ENCODE measurements at places on chromosomes 7 and 10.

- no peak for DNase-seq
Observed at GRCh38 chr7:127943541-127944521, 87.4 kb downstream of the LRRC4 start.

- DNase-seq = no peak
Observed at GRCh38 chr10:58820386-58820785, 307.7 kb downstream of the BICC1 start.

- no peak for DNase-seq
Observed at GRCh38 chr7:41630741-41631140, 72.1 kb downstream of the INHBA start.

DNA sequence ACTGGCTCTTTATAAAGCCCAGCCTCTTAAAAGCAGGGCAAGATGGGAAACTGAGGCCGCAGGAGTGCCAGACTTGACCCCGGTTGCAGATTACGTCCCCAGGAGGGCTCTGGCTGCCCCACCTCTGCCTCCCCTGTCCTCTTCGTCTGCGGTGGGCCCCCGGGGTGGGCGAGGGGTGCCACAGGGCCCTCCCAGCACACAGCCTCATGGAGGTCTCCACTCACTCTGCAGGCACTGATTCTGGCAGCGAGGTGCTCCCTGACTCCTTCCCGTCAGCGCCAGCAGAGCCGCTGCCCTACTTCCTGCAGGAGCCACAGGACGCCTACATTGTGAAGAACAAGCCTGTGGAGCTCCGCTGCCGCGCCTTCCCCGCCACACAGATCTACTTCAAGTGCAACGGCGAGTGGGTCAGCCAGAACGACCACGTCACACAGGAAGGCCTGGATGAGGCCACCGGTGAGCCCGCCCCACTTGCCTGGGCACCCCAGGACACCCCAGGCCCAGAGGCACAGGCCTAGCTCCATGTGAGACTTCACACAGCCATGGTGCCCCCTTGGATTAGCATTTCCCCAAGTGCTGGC lies 39.4 kb upstream of the SLC29A3 start:
- no peak for DNase-seq

DNA sequence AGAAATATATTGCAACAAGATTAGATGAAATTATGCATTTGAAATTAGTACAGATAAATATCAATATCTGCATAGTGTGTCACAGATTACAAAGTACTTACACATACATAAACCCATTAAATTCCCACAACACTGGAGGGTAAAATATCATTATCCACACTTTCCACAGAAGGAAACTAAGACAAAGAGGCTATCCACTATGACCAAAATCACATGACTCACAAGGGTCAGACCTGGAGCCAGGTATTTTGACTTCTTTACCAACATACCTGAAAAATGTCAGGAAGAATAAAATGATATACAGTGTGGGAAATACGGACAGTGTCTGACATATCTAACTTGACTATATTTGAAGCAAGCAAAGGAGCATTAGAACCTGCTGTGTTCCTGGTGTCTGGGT lies 34.1 kb downstream of the HYCC1 start:
- DNase-seq = no peak

DNA sequence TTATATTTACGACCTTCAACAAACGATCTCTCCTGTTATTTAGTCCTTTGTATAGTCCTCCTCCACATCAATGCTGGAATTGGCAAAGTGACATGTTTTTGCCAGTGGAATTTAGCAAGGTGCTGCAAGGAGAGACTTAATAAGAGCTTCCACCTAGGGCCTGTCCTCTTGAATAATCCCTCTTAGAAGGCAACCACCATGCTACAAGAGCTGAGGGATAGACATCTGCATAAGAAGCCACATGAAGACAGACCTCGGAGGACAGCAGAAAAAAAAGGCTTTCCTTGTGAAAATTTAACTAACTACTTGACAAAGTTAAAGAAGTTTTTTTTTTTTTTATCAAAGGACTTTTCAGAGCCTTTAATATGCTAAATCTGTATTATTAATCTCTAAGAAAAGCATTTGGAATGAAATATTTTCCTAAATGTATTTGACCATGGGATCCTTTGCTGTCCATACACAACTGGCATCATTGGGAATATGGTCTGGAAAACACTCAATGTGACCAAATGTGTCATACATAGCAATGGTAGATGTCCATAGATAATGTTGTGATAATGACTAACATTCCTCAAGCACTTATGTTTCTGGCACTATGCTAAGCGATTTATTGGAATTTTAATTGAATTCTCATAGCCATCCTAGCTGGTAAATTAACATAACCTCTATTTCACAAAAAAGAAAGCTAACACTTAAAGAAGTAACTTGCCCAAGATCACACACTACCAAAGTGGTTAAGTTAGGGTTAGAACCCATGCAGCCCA lies 13.2 kb downstream of the HYCC1 start:
- no peak for DNase-seq
